ENCODE measurements at places on chromosomes 16 and 17.

- H3K36me3 ChIP-seq, result no peaks in the 10 kb centered on the region
- no peak overlapping the region for H3K27ac ChIP-seq
- no peaks in the 10 kb centered on the region for H3K4me1 ChIP-seq
- no peak overlapping the region for H3K4me3 ChIP-seq
Observed at GRCh38 chr16:28893291-28893690, 15.0 kb downstream of the ATP2A1 start.

DNA sequence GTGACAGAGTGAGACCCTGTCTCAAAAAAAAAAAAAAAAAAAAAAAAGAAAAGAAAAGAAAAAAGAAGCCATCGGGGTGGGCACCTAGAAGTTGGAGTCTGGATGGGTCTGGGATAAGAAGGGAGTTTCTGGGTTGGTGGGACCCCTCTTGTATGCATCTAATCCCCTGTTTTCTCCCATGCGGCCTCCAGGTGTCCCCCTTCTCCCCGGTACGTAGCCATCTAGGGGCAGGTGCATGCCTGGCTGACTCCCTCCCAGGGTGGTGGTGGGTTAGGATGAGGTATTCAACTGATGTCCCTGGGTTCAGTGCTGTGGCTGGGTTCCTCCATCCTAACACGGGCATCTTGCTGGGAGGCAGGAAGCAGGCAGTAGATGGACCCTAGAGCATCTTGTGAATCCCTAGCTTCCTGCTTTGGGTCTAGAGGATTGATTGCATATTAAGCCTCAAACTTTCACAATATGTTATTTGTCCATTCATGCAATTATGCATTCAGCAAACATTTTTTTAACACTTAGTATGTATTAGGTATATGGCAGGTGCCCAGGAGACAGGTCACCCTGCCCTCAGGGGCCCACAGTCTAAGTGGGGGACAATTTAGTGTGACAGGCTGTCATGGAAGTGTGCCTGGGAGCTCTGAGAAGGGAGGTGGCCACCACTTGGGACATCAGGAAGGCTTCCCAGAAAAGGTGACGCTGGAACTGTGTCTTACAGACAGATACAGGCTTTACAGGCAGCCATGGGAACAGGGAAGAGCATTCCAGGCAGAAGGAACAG is 13.1 kb downstream of the FMNL1 start:
- peak overlapping the region; percentile 47 for H3K27ac ChIP-seq
- peak; percentile 62 for DNase-seq
- H3K27me3 ChIP-seq, result no peaks in the 10 kb centered on the region
- no peak overlapping the region for H3K4me3 ChIP-seq
- H3K4me1 ChIP-seq, result peaks cover 70% of the 10 kb centered on the region

- no peaks in the 10 kb centered on the region for H3K4me1 ChIP-seq
- no peak overlapping the region for H3K27ac ChIP-seq
- H3K27me3 ChIP-seq, result no peaks in the 10 kb centered on the region
Observed at GRCh38 chr17:82932518-82933310, 92.9 kb upstream of the ZNF750 start.

GRCh38 chr16:18853694-18854093 is 52.3 kb upstream of the ARL6IP1 start:
- H3K4me3 ChIP-seq, result no peak overlapping the region
- H3K36me3 ChIP-seq, result peaks cover 73% of the 10 kb centered on the region
- H3K27me3 ChIP-seq, result no peaks in the 10 kb centered on the region
- H3K4me1 ChIP-seq, result no peaks in the 10 kb centered on the region

DNA sequence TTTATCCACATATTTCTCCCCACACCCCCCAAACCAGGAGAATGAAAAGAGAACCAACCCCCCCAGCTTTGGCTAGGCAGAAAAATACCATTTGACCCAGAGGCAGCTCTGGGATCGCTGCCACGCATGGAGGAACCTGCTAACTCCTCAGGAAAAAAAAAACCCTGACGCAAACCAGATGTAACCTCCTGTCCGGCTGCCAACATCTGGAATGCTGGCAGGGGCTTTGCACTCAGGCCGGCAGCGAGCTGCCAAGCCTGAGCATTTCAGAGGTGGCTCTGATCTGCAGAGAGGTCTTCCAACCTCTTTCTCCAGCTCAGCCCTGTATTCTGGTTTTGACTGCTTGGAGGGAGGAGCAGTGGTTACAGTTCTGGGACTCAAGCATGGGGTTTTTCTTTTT is 8.2 kb downstream of the IGFBP4 start:
- no peaks in the 10 kb centered on the region for H3K27me3 ChIP-seq
- H3K27ac ChIP-seq, result no peak overlapping the region
- DNase-seq, result no peak
- peaks cover 18% of the 10 kb centered on the region for H3K36me3 ChIP-seq
- no peak overlapping the region for H3K4me3 ChIP-seq

DNA sequence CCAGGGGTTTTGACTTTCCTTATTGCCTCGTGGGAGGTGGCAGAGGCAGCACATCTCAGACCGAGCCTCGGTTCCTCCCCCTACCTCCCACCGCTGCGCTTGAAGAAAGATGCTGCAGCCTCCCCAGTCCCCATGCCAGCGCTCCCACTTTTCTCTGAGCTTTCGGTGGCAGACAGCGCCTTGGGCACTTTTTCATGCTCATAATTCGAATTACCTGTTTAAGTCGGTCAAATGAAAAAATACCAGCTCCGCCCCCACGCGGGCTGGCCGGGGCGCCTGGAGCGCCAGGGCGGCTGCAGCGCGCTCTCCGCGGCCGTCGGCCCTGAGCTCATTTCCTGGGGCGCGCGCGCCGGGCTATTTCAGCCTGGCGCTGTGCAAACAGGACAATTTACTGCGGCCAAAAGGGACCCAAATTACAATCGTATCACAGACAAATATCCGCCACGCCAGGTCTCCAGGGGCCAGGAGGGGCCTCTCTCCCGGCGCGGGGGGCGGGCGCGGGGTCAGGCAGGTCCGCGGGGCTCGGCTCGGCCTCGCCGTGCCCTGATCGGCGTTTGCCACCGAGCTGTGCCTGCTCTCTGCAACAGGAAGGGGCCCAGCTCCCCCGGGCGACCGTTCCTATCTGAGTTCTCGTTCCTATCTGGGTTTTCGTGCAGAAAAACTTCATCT is 45.0 kb downstream of the SOST start:
- peaks cover 46% of the 10 kb centered on the region for H3K27me3 ChIP-seq
- no peak overlapping the region for H3K27ac ChIP-seq
- H3K4me3 ChIP-seq, result peak overlapping the region; percentile 65
- peaks cover 14% of the 10 kb centered on the region for H3K4me1 ChIP-seq

- H3K4me1 ChIP-seq, result peaks cover 66% of the 10 kb centered on the region
- H3K27ac ChIP-seq, result no peak overlapping the region
Observed at GRCh38 chr17:7027335-7027734, 4.5 kb downstream of the BCL6B start.

DNA sequence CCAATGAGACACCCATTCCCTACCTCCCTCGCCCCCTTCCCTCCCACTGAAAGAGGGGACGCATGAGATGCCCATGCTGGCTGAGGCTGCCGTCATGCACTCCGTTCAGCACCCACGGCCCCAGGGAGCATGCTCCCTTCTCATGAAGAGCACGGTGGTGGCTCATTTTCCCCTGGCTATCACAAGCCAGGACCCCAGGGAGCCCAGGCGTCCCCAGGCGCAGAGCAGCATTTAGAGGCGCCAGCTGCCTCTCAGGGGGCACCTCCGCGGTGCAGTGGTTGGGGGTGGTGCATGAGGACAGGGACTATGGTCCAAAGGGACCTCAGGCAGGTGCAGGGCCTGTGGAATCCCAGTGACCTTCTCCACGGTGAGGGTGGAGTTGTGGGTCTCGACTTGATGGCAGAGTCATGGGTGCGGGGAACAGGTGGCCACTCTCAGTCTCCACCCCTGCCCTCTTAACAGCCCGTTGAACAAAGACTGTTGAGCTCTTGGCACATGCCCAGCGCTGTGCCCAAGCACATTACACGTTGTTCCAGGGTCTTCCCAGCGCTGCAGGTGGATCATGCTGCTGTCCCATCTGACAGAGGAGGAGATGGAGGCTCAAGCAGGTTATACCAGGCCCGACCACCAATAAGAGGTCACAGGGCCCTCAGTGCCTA is 13.6 kb downstream of the KIF19 start:
- no peak for DNase-seq
- no peak overlapping the region for H3K4me3 ChIP-seq
- no peak overlapping the region for H3K27ac ChIP-seq
- H3K36me3 ChIP-seq, result no peaks in the 10 kb centered on the region

DNA sequence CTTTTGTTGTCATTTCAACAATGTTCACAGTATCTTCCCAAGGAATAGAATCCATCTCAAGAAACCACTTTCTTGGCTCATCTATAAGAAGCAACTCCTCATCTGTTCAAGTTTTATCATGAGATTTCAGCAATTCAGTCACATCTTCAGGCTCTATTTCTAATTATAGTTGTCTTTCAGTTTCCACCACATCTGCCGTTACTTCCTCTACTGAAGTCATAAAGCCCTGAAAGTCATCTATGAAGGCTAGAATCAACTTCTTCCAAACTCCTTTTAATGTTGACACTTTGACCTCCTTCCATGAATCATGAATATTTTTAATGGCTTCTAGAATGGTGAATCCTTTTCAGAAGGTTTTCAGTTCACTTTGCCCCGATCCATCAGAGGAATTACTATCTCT is 102.1 kb downstream of the CDH13 start:
- H3K27me3 ChIP-seq, result peaks cover 7% of the 10 kb centered on the region
- peaks cover 9% of the 10 kb centered on the region for H3K36me3 ChIP-seq
- H3K4me1 ChIP-seq, result peaks cover 17% of the 10 kb centered on the region
- H3K4me3 ChIP-seq, result no peak overlapping the region

- no peak overlapping the region for H3K27ac ChIP-seq
- H3K4me1 ChIP-seq, result peaks cover 25% of the 10 kb centered on the region
- H3K4me3 ChIP-seq, result peak overlapping the region; percentile 73
Observed at GRCh38 chr17:62652251-62653001, 25.0 kb downstream of the MRC2 start.

DNA sequence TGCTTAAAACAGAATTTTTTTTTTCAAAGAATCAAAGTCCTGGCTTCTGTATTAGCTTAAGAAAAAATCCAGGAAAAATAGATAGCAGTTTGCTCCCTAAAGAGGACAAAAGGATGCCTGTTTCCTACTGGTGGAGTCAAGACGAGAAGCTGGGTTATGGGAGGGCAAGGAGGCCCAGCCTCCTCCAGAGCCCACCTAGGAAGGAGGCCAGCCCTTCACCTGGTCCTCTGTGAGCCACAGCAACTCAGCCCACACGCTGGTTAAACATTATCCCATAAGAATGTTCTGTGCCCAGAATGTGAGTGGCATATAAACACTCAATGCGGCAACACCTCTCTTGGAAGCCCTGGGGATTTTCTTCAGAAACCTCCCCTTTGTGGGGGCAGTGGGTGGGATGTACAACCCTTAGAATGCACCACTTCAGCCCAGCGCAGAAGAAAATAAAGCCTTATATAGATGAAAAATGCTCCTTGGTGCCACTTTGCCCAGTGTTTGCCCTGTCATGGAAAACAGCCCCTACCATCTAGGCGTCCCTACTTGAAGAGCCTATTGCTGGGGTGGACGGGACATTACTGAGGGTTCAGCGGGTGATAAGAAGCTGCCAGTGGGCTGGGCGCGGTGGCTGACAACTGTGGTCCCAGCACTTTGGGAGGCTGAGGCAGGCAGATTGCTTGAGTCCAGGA is 48.0 kb downstream of the TEKT5 start:
- H3K36me3 ChIP-seq, result no peaks in the 10 kb centered on the region
- H3K27me3 ChIP-seq, result no peaks in the 10 kb centered on the region
- no peak overlapping the region for H3K27ac ChIP-seq

DNA sequence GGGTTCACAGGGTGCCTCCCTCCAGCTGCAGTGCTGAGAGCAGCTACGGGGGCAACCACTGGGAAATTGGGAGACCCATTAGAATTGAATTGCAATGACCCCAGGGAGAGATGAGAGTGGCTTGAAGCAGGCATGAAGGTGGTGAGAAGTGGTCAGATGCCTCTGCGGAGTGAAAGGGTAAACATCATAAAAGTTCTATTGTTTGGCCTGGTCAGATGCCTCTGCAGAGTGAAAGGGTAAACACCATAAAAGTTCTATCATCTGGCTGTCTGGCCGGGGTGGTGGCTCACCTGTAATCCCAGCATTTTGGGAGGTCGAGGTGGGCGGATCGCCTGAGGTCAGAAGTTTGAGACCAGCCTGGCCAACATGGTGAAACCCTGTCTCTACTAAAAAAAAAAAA is 53.5 kb downstream of the TNFRSF13B start:
- no peaks in the 10 kb centered on the region for H3K36me3 ChIP-seq
- H3K27ac ChIP-seq, result no peak overlapping the region
- H3K27me3 ChIP-seq, result peaks cover 3% of the 10 kb centered on the region
- no peak for DNase-seq

GRCh38 chr16:20675488-20676267 is 21.8 kb downstream of the ACSM1 start:
- peak overlapping the region; percentile 79 for H3K27ac ChIP-seq
- no peaks in the 10 kb centered on the region for H3K27me3 ChIP-seq
- H3K36me3 ChIP-seq, result no peaks in the 10 kb centered on the region
- DNase-seq, result peak; percentile 49
- peak overlapping the region; percentile 76 for H3K4me3 ChIP-seq

- peaks cover 17% of the 10 kb centered on the region for H3K4me1 ChIP-seq
- H3K27me3 ChIP-seq, result no peaks in the 10 kb centered on the region
- DNase-seq, result no peak
- H3K27ac ChIP-seq, result no peak overlapping the region
Observed at GRCh38 chr17:37081287-37081686, 132.5 kb downstream of the AATF start.

DNA sequence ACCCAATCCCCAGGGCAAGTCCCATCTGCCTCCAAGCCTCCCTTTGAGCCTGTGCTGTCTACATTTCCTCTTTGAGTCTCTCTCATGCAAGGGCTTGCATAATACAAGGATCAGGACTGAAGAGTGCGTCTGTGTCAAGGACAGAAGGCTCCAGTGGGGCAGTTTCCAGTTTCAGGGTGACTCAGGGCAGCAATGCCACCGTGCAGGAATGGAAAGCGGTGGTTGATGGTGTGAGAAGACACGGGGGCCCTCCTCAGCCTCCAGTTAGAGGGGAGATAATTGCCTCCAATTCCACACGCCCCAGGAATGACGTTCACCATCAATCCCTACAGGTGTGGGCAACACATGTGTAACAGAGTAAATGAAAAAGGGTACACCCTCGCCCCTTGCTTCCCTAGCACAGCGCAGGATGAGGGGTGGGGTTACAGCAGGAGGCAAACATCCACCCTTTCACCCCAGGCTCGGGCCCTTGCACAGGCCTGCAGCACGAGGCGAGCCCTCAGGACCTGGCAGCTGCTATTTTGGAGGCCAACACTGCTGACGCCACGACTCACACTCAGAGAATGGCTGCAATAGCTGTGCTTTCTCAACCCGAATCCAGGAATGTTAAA is 24.8 kb upstream of the SLC25A19 start:
- H3K27ac ChIP-seq, result peak overlapping the region; percentile 1
- no peak for DNase-seq
- peaks cover 30% of the 10 kb centered on the region for H3K4me1 ChIP-seq
- peaks cover 12% of the 10 kb centered on the region for H3K36me3 ChIP-seq
- no peaks in the 10 kb centered on the region for H3K27me3 ChIP-seq
